NCI-H1417 (cell line): ENCODE measurements at places on chromosomes 12 and 14.

DNA sequence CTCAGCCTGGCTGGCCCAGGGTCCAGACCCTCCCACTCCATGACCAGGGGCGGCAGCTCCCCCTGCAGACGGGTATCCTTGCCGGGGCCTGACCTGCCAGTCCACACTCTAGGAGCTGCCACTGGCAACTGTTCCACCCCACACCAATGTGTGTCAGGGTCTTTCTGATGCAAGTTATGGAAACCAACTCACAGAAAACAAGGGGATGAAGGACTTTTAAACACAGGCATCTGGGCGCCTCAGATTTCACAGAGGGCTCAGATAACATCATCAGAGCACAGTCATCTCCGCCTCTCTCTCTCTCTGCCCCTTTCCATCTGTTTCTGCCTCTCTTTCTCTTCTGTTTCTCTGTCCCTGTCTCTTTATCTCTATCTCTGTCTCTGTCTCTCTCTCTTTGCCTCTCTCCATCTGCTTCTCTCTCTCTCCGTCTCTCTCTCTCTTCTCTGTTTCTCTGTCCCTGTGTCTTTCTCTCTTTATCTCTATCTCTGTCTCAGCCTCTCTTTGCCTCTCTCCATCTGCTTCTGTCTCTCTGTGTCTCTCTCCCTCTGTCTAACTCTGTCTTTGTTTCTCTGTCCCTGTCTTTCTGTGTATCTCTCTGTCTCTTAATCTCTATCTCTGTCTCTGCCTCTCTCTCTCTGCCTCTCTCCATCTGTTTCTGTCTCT, 67.4 kb upstream of the FBRSL1 start:
- no peak for DNase-seq

- no peak for DNase-seq
Observed at GRCh38 chr12:3751151-3752095, 1.5 kb downstream of the CRACR2A start.

DNA sequence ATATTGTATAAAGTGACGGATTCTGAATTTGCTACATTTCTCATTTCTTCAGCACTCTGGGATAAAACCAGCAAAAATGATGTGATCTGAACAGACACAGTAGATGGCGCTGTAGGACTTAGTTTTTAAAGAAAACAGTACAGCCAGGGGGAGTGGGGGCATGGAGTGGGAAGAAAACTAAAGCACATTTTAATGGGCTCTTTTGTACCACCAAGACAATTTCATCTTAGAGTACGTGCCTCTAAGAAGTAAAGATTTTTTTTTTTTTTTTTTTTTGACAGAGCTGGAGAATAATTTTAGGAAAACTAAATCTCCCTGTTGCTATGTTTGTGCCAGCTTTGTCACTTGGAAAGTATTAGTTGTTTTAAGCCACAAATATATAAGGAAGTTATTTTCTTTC, 124.4 kb downstream of the RAD51B start:
- peak; percentile 83 for DNase-seq

GRCh38 chr12:68011882-68012207, 22.6 kb downstream of the IFNG-AS1 start:
- no peak for DNase-seq

- DNase-seq = no peak
Observed at GRCh38 chr12:89344043-89344861, 8.0 kb downstream of the DUSP6 start.

DNA sequence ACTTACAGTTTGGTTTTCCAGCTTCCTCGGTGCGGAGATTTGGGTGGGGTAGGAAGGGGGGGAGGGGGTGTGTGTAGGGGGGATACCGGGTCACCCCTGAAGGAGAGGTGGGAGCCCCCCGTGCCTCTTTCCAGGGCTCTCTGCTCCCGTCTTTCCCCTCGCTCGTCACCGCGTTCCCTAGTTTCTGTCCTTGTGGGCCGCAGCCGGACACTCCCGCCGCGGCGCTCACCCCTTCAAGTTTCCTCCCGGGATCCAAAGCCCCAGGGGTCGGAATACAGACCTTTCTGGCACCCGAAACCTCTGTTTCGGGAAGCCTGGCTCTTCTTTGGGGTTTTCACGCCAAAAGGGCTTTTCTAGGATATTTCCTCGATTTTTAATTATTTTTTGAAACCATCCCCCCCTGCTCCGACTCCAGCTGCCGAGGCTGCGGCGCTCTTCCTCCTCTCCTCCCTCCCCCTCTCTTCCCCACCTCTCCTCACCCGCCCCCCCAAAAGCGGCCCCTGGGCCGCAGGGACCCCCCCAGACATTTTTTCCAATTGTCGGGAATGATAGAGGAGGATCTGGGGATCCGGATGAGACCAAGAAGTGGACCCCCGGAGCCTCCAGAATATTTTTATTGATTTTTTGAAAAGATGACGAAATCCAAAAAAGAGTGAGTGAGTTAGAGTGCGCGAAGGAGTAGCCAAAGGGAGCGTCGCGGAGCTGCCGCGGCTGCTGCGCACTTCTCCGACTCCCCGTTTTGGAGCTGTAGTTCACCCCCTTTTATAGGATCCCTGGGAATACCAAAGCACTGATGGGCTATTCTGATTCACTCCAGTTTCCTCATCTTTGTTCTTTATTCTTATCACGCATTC, 1.7 kb downstream of the CCND2 start:
- no peak for DNase-seq

GRCh38 chr14:91103116-91103515, 10.8 kb upstream of the DGLUCY start:
- no peak for DNase-seq

DNA sequence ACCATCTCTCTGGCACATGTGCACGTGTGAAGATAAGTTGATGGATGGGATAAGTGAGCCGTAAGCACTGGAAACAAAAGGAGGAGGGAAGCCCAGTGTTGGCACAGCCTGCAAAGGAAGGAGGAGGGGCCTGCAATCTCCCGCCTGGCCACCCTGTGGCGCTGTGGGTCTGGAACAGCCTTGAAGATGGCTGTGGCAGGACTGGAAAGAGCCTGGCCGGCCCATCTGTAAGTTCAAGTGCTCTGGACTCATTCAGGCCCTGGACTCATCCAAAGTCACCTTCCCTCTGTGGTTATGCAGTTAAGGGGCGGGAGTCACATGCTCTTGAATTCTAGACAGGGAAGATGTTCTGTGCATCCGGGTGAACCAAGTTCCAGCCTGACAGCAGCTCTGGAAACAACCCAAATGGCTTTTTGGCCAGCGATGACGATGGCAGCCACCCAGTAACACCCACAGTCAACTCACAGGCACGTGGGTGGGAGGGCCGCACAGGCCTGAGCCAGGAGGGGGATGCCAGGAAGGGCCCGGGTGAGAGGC, 50.4 kb downstream of the CHGA start:
- peak; percentile 50 for DNase-seq

GRCh38 chr12:48917857-48918537, 7.3 kb downstream of the FKBP11 start:
- DNase-seq = no peak

- no peak for DNase-seq
Observed at GRCh38 chr12:112353393-112353792, 28.8 kb downstream of the HECTD4 start.
